CD4-positive, alpha-beta T cell treated with Interleukin-21 for 1 hour (primary cell): ENCODE measurements at places on chromosomes 3 and 15.

GRCh38 chr15:99427210-99427609, 138.6 kb upstream of the MEF2A start:
- DNase-seq: no peak

GRCh38 chr3:58656631-58657030, 9.9 kb downstream of the FAM3D start:
- no peak for DNase-seq

DNA sequence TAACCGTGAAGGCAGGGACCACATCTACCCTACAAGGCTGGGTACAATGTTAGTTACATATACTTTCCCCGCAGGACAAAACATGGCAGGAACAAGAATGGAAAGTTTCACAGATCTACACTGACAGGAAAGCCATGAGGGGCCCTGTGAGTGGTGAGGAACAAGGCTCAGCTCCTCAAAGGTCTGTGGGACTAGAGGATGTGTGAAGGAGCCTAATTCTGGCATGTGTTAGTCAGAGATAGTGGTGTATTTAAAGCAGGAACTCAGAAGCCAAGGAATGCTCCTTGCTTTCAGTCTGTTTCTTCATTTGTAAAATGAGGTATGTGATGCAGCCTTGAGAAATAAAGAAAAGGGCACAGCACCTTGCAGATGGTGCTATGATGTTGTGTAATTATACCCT, 25.1 kb downstream of the ETV5 start:
- no peak for DNase-seq

DNA sequence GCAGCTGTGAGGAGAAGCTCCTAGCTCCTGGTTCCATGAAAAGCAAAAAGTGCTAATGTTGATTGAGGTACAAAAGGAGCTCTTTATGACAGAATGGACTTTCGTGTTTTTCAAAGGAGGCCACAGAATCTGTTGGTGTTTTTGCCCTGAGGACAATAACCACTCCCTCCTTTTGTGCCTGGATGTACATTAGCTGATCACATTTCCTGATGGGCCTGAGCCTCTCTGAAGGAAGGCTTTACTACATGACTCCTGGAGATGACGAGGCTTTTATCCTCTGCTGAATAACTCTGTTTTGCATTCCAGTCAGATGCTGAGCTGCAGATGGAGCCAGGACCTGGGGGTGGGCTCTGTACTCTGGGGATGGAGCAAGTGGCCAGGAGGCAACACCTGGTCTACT, 301.9 kb downstream of the CACNA2D3 start:
- no peak for DNase-seq

DNA sequence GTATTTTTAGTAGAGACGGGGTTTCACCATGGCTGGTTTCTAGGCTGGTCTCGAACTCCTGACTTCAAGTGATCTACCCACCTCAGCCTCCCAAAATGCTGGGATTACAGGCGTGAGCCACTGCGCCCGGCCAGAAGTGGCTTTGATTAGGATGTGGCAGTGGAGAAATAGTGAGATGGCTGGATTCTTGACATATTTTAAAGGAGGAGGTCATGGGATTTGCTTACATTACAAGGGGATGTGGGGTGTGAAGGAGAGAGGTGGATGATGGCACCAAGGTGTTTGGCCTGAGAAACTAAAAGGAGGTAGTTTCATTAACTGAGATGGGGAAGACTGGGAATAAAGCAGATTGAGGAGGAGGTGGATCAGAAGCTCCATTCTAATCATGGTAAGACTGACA, 15.0 kb upstream of the LTF start:
- DNase-seq: no peak

DNA sequence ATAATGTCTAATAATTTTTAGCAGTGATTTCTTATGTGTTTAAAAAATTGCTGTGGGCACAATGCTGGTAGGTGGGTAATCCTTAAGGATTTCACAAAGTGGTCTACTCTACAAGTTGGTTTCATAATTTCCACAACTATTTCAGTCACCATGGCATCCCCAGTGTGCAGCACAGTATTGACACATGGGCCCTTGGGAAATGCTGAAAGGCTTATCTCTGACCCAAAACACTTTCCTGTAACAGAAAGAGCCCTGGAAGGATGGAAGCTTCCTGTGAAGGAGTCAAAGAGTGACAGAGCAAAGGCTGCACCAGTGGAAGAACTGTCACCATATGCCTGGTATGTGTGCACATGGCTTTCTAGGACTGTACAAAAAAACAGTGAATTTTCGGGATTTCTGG, 153.7 kb downstream of the ANO10 start:
- DNase-seq: no peak

DNA sequence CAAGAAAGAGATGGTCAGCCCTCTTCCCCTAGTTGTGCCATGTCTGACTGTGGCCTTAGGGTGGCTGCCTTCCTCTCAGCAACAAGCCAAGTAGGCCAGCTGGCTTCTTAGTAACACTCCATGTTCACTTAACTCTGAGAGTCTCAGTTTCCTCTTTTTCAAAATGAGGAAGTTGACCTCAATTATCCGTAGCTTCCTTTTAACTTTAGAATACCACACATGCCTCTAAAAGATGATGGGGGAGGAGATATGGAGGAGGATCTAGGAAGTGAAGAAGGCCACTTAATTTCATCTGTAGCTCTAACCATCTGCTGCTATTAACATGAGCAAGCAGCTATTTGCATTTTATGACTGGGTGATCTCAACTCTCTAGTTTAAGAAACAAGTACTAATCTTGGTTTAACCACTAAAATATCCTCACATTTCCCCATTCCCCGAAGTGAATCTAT, 32.9 kb downstream of the CD200R1L start:
- peak; percentile 18 for DNase-seq

GRCh38 chr3:45894015-45894414, 7.7 kb downstream of the CCR9 start:
- DNase-seq: no peak

- peak; percentile 49 for DNase-seq
These were observed 1.3 kb downstream of the TLE3 start for GRCh38 chr15:70096215-70097062.

DNA sequence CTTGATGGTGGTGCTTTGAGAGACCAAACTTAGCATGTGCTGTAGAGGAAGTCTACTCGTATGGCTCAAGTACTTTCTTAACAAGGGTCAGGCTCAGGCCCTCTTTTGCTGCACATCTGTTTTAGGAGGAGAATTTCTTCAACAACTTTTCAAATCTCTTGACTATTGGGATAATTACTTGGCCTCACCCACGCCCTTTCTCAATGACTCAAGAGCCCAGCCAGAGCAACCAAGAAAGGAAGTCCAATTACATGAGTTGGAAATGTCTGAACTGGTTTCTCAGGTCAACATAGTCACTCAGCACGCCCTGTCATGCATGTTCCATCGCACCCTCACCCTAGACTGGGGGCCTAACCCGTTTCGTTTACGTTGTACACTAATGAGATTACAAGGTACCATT, 44.8 kb upstream of the UMPS start:
- no peak for DNase-seq

GRCh38 chr15:64762546-64762945, 12.8 kb downstream of the RBPMS2 start:
- DNase-seq: no peak

DNA sequence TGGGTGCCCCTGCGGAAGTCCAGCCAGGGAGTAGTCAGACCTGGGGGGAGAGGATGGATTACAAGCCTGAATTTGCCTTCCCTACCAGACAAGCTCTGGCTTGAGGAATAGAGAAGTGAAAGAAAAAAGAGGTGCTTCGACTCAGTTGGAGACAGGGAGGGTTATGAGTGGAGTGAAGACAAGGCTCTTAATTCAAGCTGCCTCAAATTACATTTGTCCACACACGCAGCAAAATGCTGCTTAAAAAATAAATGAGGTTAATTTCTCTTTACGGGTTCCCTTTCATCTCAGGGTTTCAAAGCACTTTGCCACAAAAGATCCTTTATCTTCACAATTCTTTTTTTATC, 49.0 kb upstream of the SLC4A7 start:
- DNase-seq: no peak
